ENCODE measurements at places on chromosomes 6 and 20.

- peak; percentile 54 for DNase-seq
Observed at GRCh38 chr6:155223646-155224451, 40.0 kb upstream of the CLDN20 start.

GRCh38 chr6:42086046-42087035 lies 36.0 kb downstream of the TAF8 start:
- DNase-seq: no peak

DNA sequence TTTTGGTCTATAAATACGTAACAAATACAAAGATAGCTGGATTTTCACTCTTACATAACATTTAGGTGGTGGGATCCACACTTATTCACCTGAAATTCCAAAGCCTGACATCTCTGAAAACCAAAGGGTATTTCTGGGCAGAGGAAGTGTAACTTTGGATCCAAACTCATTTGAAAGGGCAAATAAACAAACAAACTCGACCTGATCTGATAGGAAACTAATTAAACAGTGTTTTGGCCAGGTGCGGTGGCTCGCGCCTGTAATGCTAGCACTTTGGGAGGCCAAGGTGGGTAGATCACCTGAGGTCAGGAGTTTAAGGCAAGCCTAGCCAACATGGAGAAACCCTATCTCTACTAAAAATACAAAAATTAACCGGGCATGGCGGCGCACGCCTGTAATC lies 128.9 kb downstream of the ZMYND8 start:
- DNase-seq: no peak

- peak; percentile 74 for DNase-seq
Observed at GRCh38 chr6:38572186-38572813, 67.4 kb downstream of the BTBD9 start.

GRCh38 chr6:136539967-136540652 lies 10.1 kb downstream of the MAP7 start:
- DNase-seq: no peak

DNA sequence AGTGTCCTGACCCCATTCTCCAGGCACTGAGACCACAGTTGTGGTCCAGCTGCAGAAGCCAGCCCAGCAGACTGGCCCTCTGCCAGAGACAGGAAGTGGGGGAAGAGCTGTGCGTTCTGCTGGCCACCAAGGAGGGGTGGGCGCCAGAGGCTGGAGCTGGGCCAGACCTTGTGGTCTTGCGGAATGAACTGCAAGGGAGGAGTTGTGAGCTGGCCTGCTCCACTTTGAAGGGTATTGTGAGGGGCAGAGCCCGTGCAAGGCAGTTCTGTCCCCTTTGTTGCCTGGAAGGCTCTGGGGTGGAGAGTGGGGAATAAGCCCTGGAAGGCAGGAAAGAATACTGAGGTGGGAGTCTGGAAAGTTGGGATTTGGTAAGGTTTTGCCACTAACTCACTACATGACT lies 3.6 kb upstream of the MDFI start:
- no peak for DNase-seq

DNA sequence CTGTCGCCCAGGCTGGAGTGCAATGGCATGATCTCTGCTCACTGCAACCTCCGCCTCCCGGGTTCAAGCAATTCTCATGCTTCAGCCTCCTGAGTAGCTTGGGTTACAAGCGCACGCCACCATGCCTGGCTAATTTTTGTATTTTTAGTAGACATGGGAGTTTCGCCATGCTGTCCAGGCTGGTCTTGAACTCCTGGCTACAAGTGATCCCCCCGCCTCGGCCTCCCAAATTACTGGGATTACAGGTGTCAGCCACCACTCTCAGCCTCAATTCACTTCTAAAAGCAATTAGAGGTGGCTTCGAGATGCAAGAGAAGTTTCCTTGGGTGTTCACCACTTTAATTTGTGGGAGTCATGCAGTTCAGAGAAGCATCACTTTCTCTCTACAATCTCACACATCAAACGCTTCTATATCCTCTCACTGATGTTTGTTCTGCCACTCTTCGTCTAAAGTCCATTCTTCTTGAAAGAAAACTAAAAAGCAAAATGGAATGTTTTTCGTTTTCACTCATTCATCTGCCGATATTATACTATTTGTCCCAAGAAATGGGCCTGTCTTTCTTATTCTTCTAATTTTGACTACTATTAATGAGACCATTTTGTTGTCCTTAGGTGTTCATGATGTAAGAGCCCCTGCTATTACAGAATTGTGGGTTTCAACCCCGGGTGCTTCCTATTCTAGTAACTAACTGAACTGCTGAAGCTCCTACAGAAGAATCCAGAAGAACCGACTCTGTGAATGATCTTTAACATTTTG lies 38.3 kb upstream of the ENPP1 start:
- DNase-seq: no peak

DNA sequence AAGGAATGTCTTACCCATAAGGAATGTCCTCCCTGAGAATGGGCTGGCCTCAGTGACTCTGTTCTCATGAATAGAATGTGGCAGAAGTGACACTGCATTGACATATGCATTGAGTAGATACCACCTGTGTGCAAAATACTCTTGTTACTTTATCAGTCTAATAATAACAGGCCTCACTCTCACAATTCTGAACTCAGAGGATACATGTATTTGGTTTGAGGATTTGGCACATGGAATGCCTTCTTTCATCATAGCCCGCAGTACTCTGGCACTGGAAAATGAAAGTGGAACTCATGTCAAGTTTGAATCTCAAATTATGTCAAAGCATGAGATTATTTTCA lies 52.9 kb upstream of the PLCB4 start:
- no peak for DNase-seq

- DNase-seq: no peak
Observed at GRCh38 chr6:106743612-106744011, 114.2 kb downstream of the QRSL1 start.

DNA sequence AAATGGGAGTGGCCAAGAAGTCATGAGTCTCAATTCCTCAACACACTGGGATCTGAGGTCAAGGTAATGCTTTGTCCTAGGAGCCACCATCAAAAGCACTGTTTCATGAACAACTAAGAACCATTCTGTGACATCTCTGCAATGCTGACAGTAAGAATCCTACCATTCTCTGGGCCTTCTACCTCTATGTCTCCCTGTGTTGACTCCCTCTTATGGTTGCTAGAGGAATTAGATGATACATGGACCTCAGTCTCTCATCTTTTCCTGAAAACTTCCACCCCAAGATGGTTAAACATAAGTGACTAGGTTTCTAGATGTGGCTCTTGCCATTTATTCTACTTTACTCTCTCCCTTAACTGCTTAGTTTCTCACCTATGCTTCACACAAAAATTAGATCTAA lies 9.1 kb downstream of the MTRF1L start:
- no peak for DNase-seq

DNA sequence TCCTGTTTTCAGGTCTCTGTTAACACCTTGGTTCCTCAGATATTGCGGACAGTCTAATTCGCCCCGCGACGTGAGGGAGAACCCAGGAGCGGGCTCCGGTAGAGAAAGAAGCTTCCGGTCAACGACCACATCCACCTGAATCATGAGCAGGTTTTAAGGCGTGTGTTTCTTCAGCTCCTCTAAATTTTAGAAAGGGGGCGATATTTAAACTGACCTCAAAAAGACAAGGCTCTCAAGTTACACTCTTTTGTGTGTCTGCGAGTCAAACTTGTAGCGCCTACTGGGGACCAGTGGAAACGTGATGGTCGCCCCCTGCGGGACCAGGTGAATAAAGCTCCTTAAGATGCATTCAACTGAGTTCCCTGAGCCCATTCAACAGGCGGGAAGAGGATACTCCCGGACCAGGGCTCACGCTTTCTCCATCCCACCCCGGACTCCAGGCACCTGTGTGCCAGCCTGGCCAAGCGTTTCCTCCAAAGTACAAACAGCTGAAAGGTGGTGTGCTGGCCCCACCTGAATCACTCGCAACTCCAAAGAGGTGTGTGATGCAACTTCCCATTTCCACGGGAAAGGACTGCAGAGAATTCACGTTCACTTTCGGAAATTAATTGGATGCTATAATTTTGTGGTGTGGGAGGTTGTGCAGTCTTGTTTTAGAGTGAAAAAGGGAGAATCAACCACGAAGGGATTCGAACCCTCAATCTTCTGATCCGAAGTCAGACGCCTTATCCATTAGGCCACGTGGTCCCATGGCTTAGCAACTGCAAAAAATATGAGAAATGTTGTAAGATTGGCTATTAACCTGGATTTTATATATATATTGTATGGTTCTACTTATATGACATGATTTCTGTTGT lies 17.0 kb downstream of the GPX5 start:
- DNase-seq: peak; percentile 69

DNA sequence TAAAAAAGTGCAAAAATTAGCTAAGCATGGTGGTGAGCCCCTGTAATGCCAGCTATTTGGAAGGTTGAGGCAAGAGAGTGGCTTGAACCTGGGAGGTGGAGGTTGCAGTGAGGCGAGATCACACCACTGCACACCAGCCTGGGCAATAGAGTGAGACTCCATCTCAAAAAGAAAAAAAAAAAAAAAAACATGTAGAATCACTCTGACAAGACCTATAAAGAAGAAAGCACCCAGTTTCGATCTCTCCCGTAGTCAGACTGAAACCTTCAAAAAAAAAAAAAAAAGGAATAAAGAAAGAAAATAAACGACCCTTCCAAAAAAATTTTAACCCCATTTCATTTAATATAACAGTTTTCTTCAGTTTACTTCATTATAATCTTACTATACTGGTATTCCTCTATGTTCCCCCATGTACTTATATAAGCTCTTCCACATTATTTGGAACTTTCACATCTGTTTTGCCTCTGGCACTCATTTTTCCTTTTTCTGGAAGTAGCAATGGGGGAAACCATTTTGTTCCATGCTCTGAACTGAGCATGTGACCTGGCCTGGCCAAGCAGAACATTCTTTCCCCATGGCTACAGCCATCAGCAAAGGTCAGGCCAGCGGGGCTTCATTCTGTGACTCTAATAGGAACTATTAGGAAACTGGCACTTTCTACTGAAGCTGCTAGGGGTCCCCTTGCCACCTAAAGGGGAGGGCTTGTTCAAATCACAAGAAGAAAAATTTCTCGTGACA lies 9.6 kb downstream of the SLC18B1 start:
- DNase-seq: no peak

DNA sequence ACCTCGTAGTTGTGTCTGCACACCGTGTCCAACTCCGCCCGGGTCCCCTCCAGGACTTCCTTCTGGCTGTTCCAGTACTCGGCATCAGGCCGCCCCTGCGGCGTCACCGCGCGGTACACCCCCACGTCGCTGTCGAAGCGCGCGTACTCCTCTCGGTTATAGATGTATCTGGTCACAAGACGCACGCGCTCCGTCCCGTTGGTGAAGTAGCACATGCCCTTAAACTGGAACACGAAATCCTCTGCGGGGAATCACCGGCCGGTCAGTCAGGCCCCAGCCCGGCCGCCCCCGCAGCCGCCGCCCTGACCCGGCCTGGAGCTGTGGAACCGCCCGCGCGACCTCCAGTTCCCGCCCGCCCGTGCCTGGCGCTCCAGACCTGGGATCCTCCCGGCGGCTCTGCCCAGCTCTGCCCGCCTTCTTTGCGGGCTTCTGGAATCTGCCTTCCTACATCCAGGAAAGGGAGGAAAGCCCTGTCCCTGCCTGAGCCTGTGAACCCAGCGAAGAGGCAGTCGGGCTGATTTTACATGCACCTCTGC lies 1.6 kb downstream of the HLA-DQB1 start:
- DNase-seq: peak; percentile 52

DNA sequence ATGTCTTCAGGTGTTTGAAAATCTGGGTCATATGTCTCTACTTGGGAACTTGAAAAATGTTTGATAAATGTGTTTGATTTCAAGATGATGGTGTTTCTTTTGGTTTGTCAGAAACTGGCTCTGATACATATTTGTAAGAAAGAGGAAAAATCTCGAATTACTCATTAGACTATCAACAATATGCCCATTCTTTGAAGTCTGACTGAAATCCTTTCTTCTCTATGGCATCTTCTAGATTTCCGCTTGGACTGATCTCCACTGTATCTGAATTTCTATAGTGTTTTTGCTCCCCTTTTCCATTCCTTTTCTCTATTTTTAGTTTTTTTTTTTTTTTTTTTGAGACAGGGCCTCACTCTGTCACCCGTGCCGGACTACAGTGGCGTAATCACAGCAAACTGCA lies 1096.5 kb downstream of the KIF16B start:
- no peak for DNase-seq

GRCh38 chr20:62969179-62969760 lies 16.8 kb downstream of the SLC17A9 start:
- DNase-seq: no peak

DNA sequence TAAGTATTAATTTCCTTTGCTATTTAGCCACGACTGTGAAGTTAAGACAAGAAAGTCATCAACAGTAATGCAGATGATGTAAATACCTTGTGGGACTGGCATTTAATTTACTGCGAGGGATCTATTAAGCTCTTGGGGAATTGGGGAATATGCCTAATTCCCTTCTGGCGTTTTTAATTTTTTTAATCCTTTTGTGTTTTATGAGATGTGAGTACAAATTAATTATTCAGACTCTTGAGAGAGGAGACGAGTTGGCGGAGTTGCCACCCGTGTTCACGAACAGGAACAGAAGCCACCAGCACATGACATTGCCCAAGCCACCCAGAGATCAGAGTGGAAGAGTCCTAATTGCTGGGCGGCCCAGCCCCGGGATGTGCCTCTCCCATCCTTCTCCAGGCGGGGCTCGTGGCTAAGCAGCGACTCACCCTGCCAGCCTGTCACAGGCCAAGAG lies 533 bp upstream of the CRYBG1 start:
- DNase-seq: no peak

GRCh38 chr6:138099832-138100231 lies 7.4 kb downstream of the PERP start:
- no peak for DNase-seq

- no peak for DNase-seq
Observed at GRCh38 chr6:163892824-163893561, 478.5 kb downstream of the QKI start.

GRCh38 chr20:19370076-19371075 lies 157.9 kb downstream of the SLC24A3 start:
- no peak for DNase-seq

GRCh38 chr6:1652842-1653241 lies 43.1 kb downstream of the FOXC1 start:
- no peak for DNase-seq

GRCh38 chr20:48975955-48976354 lies 54.4 kb downstream of the ARFGEF2 start:
- no peak for DNase-seq

DNA sequence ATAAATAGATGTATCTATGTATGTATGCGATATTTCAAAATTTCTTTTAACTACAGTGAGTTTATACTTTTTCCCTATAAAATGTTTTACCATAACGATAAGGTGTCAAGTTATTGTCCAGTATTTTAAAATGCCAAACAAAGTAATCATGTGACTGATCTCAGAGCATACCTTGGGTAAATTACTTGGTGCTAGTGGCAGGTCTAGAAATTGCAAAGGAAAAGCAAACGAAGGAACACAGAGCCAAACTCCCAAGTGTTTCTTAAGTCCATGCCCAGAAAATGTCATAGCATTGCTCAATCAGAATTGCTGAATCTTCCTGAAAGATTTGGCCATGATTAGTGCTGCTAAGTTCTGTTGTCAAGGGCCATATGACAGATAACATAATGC lies 77.5 kb downstream of the CAP2 start:
- no peak for DNase-seq

- DNase-seq: no peak
Observed at GRCh38 chr6:112041535-112041934, 12.4 kb upstream of the CCN6 start.

Data from CD4-positive, alpha-beta T cell treated with Interleukin-17A for 1 hour (primary cell).